ENCODE measurements at places on chromosomes 2 and 18.

DNA sequence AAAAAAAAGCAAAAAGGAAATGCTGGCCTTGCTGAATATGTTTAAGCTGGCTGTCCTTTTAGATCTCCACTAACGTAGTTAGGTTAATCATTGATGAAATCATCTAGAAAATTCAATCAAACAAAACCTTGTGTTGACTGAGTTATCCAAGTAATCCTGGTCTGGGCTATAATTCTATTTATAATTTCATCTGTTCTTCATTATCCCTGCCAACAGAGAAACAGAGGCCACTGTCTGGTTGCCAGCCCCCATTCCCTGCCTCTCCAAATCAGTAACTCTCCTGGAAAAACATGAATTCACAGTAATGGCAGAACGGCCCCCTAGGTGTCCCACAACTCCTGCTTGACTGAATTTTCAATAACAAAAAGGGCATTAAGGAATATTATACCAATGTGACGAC, 24.6 kb downstream of the DOCK10 start:
- DNase-seq = peak; percentile 85

DNA sequence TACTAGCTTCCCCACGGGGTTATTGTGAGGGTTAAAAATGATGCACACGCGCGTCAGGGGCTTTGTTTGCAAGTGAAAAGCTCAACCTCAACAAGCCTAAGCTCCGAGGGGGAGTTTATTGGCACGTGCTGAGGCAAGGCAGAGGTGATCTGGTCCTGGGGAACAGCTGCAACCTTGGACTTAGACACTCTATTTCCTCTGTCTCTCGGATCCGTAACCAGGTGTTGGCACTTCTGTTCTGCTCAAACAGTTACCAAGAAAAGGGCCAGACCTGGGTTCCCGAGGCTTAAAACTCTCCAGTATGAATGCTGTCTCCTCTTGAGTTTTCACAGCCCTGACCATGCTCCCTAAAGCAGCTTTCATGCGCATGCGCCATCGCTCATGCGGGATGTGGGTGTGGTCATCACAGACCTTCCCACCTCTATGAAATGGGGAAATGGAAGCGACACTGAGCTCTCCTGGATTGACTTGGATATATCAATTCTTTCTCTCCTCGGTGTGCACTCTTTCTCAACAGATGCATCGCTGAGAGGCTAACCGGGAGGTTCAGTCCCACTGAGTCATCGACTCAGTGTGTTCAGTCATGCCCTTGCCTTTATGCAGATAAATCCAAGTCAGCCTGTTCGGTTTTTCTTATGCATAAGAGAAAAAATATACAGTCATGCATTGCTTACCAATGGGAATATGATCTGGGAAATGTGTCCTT, 19.9 kb upstream of the RAB31 start:
- DNase-seq = no peak

DNA sequence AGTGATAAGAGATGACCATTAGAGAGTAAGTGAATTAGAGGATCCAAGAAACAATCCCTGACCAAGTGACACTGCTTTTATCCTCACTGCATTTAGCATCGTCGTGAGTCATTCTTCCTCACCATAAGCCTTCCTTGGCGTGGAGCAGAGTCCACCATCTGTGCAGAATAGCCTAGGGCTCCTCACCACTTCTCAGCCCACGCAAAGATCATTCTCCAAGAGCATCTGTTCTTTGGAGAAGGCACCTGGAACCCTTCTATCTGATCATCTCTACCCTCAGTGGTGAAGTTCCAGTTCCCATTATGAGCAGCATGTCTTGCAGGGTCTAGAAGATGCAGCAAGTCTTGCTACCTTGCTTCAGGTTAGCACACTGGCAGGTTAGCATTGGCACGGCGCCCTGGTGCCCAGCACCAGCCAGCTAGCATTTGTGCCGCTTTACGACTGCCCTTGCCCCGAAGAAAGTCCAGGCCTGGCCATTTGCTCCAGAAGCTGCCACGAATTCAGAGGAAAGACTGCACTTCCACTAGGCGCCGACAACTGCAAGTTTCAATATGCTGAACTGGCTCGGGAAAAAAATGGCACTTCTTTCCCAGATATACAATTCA, 225.8 kb downstream of the TTC32 start:
- no peak for DNase-seq

DNA sequence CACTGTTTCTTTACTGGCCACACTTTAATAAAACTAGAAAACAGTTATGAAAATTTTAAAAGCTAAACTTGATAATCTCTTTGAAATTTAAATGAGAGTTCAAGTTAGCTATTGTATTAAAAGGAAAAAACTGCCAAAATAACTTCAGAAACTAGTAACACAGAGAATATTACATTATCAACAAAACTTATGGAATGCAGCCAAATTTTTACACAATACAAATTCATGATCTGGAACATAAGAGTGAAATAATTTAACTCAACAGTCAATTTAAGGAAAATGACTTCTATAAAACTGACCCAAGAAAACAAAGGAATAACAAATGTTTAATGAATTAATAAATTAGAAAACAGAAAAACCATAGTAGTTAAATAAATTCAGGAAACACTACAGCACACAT, 65.0 kb downstream of the TCF4 start:
- no peak for DNase-seq

- DNase-seq = no peak
Measured at GRCh38 chr2:219433666-219434467, 776 bp upstream of the SPEG start.

DNA sequence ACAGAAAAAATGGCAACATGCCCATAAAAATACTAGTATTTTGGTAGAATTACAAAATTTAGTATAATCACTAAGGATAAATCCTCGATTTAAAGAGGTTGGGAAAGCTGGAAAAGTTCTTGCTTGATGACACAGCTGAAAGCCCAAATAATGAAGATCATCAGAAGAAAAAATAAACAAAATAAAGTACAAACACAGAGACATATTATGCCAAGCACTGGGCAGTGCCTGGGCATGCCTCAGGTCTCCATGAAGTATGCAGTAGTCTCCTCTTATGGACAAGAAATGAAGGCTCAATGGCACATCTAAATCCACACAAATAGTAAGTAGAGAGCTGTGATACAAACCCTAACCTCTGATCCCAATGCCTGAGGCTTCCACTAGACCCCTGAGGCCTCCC, 57.7 kb downstream of the RNU4ATAC start:
- DNase-seq = no peak

DNA sequence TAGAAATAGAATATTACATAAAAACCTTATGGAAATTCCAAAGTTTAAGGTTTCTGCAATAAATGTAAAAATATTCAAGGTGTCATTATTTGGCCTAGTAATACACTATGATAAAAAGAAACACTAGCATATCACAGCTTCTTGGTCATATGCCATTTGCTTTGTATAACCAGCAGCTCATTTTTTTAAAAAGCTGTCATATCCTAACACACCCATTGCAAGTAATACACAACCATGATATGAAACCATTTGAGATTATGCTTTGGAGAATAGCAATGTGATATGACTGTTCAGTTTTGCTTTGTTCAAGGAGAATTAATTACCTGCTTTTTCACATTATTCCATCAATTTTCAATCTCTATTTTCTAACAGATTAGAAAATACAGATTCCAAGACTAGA, 149.0 kb downstream of the IKZF2 start:
- no peak for DNase-seq

GRCh38 chr2:23436346-23437098, 51.5 kb downstream of the KLHL29 start:
- DNase-seq = no peak

GRCh38 chr18:25229920-25230319, 122.0 kb downstream of the ZNF521 start:
- DNase-seq = no peak

- DNase-seq = no peak
Measured at GRCh38 chr18:28004606-28005005, 172.3 kb downstream of the CDH2 start.

GRCh38 chr2:171587567-171587966, 65.3 kb downstream of the CYBRD1 start:
- no peak for DNase-seq

GRCh38 chr2:239596792-239597191, 196.0 kb upstream of the HDAC4 start:
- DNase-seq = no peak

DNA sequence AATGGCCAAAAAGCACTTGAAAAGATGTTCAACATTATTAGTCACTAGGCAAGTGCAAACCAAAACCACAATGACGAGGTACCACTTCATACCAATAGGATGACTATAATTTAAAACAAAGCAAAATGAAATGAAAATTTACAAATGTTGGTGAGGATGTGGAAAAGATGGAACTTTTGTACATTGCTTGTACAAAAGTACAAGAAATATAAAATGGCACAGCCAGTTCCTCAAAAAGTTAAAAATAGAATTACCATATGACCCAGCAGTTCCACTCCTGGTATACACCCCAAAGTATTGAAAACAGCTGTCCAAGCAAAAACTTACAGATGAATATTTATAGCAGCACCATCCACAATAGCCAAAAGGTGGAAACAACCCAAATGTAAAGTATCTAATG, 107.8 kb upstream of the XPO1 start:
- DNase-seq = no peak

DNA sequence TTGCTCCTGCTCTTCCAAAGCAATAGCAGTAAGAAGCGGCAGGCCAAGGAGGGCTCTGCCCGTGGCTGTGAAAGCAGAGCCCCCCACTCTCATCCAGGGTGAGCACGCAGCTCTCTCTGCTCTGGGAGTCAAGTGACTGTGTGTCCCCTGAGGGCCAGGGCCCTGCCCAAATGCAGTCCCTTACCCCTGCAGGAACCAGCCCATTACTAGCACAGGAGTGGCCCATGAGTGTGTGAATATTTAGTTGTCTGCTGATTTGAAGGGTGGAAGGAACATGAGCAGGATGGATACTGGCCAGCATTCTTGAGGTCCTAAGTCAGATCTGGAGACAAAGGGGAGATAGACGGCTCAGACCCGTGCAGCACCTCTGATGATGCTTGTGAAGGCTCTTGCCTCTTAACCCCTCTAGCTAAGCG, 69.7 kb upstream of the FOSL2 start:
- DNase-seq = no peak

DNA sequence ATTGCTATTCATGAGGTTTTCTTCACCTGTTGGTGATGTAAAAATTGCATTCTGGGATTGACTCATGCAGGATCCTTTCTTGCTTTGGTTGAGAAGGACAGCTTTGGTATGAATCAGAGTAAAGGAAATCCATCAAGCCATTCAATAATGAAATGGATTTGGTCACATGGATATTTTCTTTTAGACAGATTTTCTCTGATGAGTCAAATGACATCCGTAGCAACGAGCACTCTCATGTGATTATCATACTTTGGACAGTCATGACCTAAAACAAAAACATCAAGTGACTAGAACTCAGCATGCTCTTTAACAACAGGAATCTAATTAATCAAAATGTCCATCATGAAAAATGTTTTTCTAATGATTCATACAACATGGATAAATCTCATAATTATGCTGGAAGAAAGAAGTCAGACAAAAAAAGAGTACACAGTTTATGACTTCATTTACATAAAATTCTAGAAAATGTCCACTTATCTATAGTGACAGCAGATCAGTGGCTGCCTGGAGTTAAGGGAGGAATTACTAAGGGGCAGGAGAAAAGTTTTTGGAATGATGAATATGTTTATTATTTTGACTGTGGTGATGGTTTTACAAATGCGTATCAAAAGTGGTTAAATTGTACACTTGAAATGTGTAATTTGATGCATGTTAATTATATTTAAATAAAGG, 30.7 kb downstream of the TRAK2 start:
- peak; percentile 10 for DNase-seq

GRCh38 chr18:22475426-22476100, 57.8 kb upstream of the CTAGE1 start:
- no peak for DNase-seq

GRCh38 chr2:20481798-20482405, 35.0 kb downstream of the RHOB start:
- DNase-seq = no peak

DNA sequence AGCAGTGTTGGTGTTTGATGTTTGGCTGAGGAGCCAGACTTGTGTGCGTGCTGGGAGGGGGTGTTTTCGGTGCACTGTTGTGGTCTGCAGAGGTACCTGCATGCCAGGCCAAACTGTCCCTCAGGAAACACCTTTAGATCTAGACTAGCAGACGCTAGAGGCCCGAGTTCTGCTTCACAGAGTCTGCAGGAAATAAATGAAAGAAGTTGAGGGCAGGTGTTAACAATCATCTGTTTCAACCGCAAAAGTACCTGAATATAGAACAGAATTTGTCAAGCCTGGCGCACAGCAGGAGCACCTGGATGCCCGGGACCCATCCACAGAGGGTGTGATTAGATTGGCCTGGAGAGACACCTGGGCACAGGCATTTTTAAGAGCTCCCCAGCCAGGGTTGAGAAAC, 40.5 kb upstream of the REL start:
- DNase-seq = no peak

GRCh38 chr18:42113529-42114191, 158.6 kb downstream of the PIK3C3 start:
- no peak for DNase-seq

- no peak for DNase-seq
Measured at GRCh38 chr18:9876867-9877654, 8.7 kb upstream of the TXNDC2 start.

DNA sequence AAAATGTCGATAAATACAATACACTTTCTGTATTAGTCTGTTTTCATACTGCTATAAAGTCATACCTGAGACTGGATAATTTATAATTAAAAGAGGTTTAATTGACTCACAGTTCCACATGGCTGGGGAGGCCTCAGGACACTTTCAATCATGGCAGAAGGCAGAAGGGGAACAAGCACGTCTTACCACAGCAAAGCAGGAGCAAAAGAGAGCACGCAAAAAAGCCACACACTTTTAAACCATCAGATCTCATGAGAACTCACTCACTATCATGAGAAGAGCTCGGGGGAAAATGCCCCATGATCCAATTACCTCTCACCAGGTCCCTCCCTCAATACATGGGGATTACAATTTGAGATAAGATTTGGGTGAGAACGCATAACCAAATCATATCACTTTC, 256.7 kb downstream of the ANAPC1 start:
- DNase-seq = no peak

DNA sequence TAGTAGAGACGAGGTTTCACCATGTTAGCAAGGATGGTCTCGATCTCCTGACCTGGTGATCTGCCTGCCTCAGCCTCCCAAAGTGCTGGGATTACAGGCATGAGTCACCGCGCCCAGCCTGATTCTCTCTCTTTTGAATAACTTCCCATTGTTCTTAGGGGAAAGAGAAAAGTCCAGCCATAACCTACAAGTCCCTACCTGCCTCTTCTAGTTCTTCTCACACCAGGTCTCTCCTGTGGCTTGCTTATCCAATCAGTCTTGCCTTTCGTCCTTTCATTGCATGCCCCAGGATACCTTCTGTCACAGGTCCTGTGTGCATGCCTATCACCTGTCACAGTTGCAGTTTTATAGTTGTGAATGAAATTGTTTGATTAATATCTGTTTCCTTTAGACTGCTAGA, 148.1 kb downstream of the SLC4A3 start:
- no peak for DNase-seq

GRCh38 chr2:16978301-16978700, 312.7 kb upstream of the CYRIA start:
- no peak for DNase-seq
